ENCODE measurements at places on chromosomes 16 and 17.

- no peak for DNase-seq
Measured at GRCh38 chr17:9544221-9544620, 31.4 kb downstream of the STX8 start.

- DNase-seq: no peak
Measured at GRCh38 chr17:39777534-39778365, 40.0 kb downstream of the GRB7 start.

- no peak for DNase-seq
Measured at GRCh38 chr16:19589771-19590302, 34.3 kb downstream of the VPS35L start.

- DNase-seq: no peak
Measured at GRCh38 chr16:5506021-5506420, 408.4 kb upstream of the EEF2KMT start.

- no peak for DNase-seq
Measured at GRCh38 chr17:2874189-2874686, 78.0 kb downstream of the RAP1GAP2 start.

GRCh38 chr17:49959183-49959935, 9.6 kb upstream of the DLX4 start:
- DNase-seq: peak; percentile 14

Measured in caudate nucleus (tissue), 63 donors.